ENCODE measurements at places on chromosomes 7 and 10. TPM values are rescaled to one million over a fixed set of nuclear protein-coding genes. Genes with fewer than 3 reads are reported as not detected.

TUBAL3 gene
- not detected for total RNA-seq

CLRN3 gene
- not detected for total RNA-seq

PDE1C gene
- total RNA-seq = 0.39 TPM

NRCAM gene
- total RNA-seq = not detected

CYP3A5 gene
- total RNA-seq = not detected

DNA sequence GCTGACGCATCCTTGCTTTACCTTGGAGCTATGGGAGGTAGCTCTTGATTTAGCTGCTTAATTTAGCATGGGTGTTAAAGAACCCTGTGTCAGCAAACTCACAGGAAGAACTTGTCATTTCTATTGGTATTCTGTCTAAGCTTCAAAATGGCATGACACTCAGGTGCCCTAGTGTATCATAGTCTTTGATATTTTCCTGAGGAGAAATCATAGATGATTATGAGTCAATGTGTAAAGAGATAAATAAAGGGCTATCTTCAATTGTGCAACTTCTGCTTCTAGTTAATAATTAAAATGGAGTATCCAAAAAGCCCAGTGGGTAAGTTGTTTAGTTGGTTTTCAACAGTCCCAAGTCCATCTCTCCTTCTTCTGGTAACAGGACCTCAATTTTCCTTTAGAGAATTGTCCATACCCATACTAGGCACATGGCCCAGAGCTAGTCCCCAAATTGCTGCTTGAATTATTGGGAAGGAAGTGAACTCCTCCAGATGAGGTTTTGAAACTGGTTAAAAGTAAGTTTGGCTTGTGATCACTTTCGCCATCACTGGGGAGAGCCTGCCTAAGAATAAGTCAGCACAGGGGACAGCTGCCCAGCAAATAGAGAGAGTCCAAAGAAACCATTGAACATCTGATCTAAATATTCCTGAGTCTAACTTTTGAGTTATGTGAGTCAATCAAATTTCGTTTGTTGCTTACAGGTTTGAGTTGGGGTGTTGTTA, 169.0 kb upstream of the PHYHIPL start:
- no peak for DNase-seq

DNA sequence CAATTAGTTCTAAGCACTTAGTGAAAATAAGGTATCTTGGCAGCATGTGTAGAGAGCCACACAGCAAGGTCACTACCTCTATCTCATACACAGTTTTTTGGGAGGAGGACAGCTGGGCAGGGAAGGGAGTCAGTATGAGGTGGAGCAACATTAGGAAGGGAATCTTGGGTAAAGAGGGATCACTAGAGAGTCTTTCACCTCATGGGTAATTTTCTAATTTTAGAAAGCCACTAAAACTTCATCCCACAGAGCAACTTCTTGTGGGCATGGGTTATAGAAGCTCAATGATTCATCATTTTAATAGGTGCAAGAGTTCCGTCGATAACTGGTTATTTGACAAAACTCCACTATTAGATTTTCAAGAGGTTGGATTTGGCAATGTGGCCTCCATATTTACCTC, 2.5 kb downstream of the NRAP start:
- DNase-seq = no peak

GRCh38 chr7:113159746-113160339, 41.5 kb upstream of the SMIM30 start:
- no peak for DNase-seq

- no peak for DNase-seq
Observed at GRCh38 chr10:121854809-121855445, 72.9 kb downstream of the ATE1 start.

DNA sequence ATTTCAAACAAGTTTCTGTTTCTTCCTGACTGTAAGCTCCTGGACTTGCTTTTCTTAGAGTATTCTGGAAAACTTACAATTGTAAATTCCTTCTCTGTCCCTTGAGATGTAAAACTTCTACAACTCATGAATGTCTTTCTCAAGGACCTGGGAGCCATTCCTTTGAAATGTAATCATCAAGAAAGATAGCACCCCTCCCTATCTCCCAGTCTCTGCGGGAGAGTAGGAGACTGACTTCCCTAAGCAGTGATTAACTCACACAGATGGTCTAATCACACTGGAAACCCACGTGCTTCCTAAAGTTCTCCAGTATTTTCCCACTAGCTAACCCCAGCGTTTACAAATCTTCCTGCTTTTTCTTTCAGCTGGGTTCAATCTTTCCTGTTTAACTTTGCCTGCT, 549.4 kb downstream of the SORCS1 start:
- DNase-seq = no peak

All from natural killer cell treated with Interleukin-12 subunit alpha and Interleukin-12 subunit beta and Interleukin-15 and Interleukin-18, amount 100 ng/mL, for 72 hours (primary cell).